ENCODE measurements at places on chromosomes 1 and 21.
A peak's percentile ranks its signal among the peaks of the same experiment; 100 is the strongest.

GRCh38 chr1:28601696-28602095 lies 9.6 kb downstream of the RAB42 start:
- DNase-seq = peak; percentile 90

GRCh38 chr1:160550572-160551034 lies 27.5 kb upstream of the SLAMF6 start:
- DNase-seq = no peak

DNA sequence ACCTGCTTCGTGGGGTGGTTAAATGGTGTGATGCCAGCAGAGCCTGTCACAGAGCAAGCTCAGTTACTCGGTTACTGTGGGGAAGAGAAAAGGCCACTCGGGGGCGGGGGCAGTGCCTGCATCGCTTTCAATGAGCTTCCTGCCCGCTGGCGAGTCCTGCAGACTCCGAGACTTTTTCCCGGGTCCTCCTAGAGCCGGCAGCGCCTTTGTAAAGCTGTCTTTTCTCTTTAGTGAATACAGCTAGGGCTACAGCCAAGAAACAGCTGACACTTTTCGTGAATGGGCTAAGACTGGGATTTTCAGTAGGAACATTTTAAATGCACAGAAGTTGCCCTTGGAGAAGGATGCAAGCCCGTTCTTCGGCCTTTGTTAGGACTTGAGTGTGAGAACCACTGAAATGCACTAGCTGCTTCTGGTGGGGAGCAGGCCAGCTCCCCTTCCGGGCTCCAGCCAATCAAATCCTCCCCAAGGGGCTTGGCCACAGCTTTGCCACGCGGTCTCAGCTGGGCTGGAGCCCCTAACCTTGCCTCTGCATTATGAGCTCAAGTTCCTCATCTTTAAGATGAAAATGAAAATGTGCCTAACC lies 23.4 kb upstream of the EFHD2 start:
- peak; percentile 47 for DNase-seq

GRCh38 chr21:38392661-38393060 lies 105.6 kb downstream of the ERG start:
- no peak for DNase-seq

- DNase-seq = no peak
Measured at GRCh38 chr1:73537400-73537799, 660.6 kb downstream of the LRRIQ3 start.

DNA sequence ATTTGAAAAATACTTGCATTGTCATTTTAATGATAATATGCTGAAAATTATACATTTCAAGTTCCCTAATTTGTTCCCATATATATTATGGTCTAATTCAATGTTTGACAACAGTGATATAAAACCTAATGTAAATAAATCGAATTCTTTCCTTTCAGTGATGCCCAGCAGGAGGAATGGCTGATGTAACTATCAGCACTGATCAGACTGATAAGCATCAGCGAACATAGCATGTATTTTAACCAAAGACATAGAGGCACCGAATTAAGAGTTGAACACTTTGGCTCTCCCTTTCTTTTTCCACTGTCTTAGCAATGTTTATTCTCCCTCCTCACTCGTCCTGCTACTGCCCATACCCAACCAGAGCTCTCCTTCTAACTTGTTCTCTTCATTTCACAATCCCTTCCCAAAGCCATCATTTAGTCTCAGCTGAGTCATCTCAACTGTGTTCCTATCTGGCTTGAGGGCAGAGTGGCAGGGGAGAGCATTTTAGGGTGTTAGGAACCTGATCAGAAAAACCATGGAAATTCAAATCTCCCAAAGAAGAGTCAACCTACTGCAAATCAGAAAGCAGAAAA lies 58.8 kb upstream of the C1orf115 start:
- DNase-seq = no peak

DNA sequence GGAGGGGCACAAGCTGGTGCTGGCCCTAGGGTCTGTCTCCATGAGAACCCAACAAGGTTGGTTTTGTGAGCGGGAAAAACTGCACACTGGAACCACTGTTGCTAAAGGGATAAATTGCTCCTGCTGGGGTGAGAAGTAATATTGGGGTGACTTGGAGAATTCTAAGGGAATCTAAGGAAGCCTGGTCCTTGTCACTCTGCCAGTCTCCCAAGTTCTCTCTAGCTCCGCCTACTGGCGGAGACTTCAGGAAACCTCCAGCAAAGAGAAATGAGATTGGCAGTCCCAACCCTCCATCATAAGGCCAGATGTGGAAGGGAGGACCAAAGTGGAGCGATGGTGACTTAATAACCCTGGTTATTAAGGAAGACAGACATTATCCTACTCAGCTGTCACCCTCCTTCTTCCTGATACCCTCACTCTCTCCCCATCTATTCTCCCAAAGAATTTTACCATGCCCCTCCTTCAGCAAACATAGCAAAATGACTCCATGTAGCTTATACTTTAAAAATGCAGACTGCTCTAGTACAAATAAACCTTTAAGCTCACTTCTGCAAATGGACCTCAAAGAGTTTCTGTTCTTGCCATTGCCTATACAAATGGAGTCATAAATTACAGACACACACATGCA lies 2.7 kb downstream of the LCE1F start:
- peak; percentile 51 for DNase-seq

GRCh38 chr1:178096421-178096820 lies 2.5 kb downstream of the RASAL2 start:
- no peak for DNase-seq

GRCh38 chr1:210687582-210688279 lies 359.0 kb downstream of the HHAT start:
- DNase-seq = peak; percentile 29

GRCh38 chr21:43792406-43792805 lies 3.0 kb downstream of the RRP1 start:
- no peak for DNase-seq

All from AG08396 (cell line).